Eye (tissue), 1 donor: ENCODE measurements at places on chromosomes 1 and 21.

GRCh38 chr1:64975127-64975526 is 8.8 kb upstream of the JAK1 start:
- no peak for DNase-seq

GRCh38 chr1:71640998-71641397 is 560.2 kb upstream of the ZRANB2 start:
- DNase-seq, result no peak

DNA sequence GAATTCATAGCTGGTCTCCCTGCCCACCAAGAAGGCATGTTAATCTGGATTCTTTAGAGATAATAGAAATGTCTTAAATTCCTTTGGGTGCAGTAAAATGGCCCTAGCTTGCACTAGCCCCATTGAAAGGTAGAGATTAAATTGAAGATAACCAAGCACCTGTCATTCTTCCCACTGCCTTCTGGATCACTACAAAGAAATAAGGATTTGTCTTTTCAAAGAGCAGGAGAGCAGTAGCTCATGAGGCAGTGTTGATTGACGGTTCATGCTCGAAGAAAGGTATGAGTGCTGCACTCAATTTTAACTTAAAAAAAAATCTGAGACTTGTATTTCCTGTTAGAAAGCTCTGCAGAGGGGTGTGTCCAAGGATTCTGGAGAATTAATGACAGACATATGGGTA is 74.9 kb upstream of the F3 start:
- no peak for DNase-seq

DNA sequence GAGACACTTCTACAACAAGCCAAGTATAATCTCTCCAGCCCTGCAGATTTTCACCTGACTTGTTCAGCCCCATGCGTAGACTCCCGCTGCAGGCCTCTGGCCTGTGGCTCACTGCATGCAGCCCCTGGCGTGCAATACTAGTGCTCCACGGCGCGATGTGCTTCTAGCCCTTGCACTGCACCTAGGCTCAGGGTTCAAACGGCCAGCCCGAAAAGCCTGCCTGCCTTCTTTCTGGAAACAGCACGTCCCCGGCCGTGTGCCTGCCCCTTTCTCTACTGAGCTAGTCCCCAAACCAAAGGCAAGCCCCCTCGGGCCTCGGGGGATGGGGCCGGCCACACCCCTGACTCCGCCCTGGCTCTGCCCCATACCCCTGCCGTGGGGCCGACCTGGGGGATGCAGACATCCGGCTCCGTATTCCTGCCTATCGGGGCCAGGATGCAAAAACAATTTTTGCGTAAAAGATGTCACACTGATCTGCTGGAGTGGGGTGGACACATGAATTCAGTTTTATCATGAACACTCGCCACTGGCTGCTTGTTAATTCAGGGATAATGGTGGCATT is 26.3 kb upstream of the TRAPPC10 start:
- peak; percentile 59 for DNase-seq

- DNase-seq, result no peak
Observed at GRCh38 chr1:38190983-38191382, 144.4 kb upstream of the POU3F1 start.

- peak; percentile 60 for DNase-seq
Observed at GRCh38 chr1:2587071-2587859, 688 bp downstream of the PRXL2B start.

DNA sequence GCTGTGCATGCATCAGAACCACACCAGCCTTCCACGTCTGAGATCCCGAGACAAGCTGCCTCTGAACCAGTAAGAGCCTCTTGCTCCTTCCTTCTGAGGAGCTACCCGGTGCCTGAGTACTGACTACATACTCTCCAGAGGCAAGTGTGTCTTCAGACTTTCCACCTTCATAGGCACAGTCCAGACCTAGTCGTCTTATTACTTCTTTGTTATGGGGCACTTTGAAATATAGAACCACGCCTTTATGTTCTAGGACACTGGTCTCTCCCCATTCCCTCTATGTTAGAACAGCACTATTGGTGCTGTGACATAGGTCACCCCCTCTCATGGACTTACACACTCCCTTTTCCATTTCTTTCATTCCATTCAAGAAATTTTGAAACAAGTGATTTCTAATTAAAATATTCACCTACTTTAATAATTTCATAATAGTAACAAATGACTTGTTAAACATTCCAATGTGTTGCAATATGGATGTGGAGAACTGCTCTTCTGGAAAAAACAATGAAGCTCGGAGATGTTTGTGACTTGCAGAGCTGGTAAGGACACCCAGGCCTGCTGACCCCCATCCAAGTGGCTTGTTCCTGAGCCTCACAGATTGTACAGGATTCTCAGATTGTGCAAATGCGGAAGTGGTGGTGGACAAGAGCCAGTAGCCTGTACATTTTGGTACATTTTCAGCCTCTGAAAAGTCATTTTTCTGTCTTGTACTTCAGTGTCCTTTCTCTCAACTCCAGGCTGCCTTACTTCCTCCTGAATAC is 76.1 kb upstream of the SIPA1L2 start:
- DNase-seq, result no peak

- peak; percentile 3 for DNase-seq
Observed at GRCh38 chr1:78176448-78176847, 130.7 kb downstream of the GIPC2 start.

GRCh38 chr1:221711063-221711577 is 30.8 kb downstream of the DUSP10 start:
- DNase-seq, result no peak

- DNase-seq, result no peak
Observed at GRCh38 chr1:162456323-162456722, 41.3 kb upstream of the UHMK1 start.

DNA sequence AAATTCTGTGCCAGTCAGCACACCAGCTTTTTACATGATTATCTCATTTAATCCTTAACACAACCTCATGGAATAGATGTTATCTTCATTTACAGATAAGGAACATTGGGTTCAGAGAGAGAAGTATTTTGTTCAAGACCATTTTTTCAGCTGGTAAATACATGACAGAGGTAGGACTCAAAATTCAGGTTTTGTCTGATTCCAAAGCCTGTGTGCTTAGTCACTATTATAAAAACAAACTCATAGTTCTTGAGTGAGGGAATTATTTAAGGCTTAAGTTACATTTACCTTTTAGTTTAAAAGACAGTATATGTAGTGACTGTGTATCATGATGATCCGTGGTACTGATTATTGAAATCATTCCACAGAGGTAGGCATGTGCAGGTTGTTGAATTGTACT is 125.2 kb downstream of the MAGI3 start:
- DNase-seq, result no peak

- DNase-seq, result no peak
Observed at GRCh38 chr1:96887501-96887900, 165.9 kb downstream of the PTBP2 start.

DNA sequence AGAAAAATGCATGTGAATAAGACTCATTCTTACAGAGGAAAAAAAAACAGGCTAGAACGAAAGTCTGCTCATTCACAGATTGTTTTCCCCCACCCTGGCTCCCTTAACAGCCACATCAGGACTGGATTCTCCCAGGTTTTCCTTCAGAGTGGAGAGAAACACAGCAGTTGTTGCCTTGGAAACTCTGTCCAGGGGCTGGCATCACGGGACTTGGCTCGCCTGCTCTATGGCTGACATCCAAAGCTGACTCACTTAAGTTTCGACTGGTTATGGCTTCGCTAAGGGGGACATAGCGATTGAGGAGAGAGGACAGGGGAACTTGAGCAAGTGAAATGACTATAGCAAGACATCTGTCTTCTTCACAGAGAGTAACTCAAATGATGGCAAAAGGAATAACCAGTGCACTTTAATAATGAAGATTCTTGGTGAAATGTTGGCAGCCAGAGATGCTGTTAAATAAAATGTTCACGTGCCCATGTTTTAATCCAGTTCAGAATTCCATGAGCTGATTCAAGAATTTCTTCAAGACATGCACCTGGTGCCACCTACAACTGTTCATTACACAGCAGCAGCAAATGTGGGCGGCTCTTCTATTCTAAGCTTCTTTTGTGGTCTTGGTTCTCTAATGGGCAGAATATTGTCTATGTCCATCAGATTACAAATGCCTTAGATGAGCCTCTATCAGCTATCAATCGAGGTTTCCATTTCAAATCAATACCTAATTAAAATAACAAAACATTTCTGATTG is 21.8 kb downstream of the MIS18A start:
- peak; percentile 93 for DNase-seq

- peak; percentile 37 for DNase-seq
Observed at GRCh38 chr1:23224739-23225648, 7.7 kb upstream of the HTR1D start.

GRCh38 chr1:66156144-66156543 is 363.4 kb downstream of the PDE4B start:
- DNase-seq, result no peak
